Stimulated activated naive CD4-positive, alpha-beta T cell treated with Interleukin-2 at 50 U/mL for 16 hours (primary cell): ENCODE measurements at places on chromosomes 1 and 21.

- DNase-seq, result no peak
Measured at GRCh38 chr21:16992448-16992847, 520.4 kb upstream of the CXADR start.

DNA sequence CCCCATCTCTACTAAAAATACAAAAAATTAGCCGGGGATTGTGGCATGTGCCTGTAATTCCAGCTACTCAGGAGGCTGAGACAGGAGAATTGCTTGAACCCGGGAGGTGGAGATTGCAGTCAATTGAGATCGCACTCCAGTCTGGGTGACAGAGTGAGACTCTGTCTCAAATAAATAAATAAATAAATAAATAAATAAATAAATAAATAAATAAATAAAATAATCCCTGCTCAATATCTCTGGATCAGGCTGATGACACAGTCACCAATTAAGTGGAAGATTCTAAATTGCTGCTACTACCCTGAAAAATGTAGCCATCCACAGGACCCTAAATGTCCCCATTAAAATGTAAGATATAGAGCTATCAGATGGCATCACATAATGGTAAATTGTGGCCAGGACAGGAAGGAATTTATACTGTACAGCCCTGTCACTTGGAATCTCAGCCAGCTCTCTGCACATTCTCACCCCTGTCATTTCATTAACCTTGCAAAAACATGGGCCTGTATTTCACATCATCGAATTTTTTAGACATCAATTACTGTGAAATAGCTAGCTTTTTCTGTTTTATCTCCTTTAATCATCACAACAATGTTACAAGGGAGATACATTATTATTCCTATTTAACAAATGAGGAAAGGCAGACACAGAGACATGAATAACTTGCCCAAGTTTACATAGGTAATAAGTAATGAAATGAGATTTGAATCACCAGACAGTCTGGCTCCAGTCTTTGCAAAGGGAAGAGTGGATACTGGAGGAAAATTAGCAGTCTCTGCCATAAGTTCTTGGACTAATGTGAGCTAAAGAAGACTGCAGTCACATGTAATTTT, 56.7 kb upstream of the NTPCR start:
- no peak for DNase-seq

DNA sequence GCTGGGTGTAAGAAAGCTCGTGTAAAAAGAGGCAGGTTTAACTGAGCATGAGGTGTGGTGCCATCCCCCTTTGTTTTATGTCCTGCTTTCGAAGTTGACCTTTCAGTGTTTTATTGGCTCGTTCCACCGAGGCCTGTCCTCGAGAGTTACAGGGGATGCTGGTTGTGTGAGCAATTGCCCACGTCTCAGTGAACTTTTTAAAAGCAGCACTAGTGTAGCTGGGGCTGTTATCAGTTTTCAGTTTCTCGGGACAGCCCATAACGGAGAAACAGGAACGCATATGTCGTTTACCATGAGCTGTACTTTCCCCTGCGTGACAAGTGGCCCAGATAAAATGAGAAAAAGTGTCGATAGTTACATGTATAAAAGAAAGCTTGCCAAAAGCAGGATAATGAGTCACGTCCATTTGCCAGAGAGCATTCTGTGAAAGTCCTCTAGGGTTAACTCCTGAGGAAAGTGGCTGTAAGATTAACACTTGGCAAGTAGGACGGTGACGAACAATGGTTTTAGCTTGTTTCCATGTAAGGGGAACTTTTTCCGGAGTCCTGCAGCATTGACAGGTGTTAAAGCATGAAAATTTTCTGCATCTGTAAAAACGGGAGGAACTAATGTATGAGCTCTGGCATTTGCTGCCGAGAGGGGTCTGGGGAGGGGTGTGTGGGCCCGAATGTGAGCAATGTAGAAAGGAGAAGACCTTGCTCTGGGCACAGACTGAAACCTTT, 7.8 kb upstream of the LRRC47 start:
- DNase-seq, result no peak

DNA sequence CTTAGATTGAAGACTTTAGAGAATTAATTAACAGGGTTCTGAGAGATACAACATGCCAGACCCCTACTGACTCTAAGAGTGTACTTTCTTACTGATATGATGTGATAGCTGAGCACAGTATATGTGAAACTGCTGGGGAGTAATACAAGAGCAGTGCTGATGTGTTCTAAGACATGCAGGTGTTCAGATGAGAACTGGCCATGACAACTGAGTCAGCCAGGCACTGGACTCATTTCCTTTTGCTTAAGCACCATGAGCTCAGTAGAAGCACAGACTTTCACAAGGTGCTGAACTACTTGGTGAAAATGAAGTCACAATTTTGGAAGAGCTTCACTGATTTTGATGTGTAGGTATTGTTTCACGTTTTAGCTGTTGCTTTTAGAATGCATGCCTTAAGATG, 15.9 kb upstream of the POGZ start:
- no peak for DNase-seq

GRCh38 chr21:26892151-26892550, 46.9 kb upstream of the ADAMTS1 start:
- DNase-seq, result no peak

GRCh38 chr1:225851805-225852204, 30.4 kb downstream of the TMEM63A start:
- no peak for DNase-seq

- no peak for DNase-seq
Measured at GRCh38 chr1:167987174-167987573, 50.3 kb upstream of the MPC2 start.

DNA sequence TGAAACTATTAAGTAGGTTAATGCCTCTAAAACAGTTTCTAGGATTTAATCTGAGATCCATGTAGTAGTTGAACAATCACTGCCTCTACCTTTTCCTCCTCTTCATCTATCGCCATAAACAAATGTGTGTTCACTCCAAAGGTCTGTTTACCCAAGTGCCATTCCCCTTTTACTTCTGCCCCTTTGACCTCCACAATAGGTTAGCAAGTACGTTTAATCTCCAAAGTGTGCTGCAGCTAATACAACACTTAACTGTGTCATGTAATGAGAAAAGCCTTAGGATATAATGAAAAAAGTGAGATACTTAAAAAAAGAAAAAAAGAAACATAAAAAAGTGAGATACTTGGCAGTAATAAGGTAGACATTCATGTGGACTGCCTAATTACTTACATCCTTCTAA, 28.2 kb downstream of the GPBP1L1 start:
- DNase-seq, result no peak

DNA sequence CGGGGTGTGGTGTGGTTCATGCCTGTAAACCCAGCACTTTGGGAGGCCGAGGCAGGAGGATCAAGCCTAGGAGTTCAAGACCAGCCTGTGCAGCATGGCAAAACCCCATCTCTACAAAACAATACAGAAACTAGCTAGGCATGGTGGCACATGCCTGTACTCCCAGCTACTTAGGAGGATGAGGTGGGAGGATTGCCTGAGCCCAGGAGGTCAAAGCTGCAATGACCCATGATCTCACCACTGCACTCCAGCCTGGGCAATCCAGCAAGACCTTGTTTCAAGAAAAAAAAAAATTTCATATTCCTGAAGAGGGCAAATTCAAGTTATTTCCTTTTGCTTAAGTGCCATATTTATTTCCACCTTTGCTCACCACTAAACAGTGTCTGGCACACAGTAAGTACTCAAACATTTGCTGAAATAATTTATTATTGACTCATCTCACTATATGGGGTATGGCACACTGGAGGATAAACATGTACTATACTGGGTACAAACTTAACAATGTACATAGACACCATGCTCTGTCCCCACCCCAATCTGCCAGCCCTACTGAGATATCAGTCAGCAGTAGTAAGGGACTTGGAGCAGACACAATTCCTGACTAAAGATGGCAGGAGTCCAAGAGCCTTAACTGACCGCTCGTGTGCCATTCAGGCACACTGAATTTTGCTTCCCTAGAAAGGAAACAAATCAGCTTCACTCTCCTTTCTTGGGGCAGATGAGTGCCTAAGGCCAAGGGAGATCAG, 15.5 kb downstream of the MEAF6 start:
- DNase-seq, result no peak

DNA sequence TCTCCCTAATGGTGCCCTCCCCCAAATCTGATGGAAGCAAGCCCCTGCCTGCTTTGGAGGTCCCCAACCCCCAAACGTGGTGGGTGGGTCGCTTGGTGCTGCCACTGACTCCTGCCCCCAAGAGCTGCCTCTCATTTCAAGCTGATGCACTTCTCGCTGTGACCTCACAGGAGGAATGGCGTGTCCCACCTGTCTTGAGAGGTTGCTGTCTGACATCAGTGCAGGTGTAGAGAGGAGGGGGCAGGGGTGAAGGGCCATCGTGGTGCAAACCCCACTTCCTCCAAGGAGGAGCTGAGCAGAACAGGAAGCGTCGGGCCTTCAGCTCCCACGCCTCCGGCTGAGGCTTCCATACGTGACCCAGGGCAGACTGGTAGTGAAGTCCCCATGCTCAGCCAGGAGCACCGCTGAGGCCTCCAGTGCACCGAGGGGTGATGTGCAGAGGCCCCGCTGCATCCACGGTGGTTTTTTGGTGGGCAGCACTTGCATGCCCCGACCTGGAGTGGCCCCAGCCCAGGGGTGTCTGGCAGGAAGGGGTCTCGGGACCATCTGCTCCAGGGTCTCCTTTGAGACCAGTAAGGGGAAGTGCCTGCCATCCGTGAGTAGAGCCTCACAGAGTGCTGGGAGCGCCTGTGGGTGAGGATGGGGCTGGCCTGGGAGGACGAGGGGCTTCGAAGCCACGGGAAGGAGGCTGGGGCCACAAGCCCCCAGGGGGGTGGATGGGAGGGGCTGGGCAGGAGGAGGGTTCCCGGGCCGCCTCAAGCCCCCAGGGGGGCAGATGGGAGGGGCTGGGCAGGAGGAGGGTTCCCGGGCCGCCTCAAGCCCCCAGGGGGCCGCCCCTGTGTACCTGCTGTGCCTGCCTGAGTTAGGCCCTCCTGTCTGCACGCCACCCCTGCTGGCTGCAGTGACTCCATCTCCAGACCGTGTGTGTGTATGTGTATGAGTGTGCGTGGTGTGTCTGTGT, 39.8 kb downstream of the WDR4 start:
- no peak for DNase-seq

DNA sequence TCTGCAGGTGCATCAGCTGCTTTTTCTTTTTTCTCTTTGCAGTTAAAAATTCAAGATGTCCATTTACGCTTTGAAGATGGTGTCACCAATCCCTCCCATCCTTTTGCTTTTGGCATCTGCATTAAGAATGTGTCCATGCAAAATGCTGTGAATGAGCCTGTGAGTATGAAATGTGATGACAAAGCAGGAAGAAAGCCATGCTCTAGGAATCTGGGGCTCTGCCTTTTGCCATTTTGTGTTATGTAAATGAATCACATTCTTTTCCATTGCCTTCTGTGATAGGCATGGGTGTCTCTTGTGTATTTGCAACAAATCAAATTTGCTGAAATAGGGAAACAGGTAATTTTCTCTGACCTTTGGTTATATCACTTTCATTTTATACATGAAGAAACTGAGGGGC, 19.4 kb downstream of the VPS13D start:
- DNase-seq, result no peak

DNA sequence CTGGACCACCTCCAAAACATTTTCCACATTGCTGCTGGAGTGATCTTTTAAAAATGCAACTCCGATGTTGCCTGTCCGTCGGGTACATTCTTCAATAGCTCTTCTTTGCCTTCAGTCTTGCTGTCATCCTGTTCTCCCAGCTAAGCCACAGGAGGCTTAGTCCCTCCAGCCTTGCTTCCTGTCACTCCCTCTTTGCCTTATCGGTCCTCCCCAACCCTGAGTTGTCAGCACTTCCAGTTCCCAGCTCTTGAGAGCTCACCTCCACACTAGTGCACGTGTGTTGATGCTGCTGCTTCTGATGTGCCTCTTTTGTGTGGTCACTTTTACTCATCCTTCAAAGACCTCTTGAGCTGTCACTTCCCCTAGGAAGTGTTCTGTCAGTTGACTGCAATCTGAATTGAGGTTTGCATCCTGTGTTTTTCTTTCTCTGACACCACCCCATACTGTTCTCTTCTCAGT, 15.3 kb downstream of the UCK2 start:
- DNase-seq, result no peak

DNA sequence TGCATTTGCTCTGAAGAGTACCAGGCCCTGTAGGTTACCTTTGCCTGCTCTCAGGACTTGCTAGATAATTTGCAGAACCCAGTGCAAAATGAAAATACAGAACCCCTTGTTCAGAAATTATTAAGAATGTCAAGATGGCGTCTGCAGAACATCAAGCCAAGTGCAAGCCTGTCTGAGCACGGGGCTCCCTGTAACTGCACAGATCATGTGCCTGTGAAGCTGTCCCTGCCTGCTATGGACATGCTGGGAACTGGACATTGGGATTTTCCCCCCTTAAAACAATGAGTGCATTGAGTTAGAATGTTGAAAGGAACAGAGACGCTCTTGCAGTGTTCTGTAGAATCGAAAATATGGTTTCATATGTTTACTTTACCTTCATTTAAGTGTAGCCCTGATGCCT, 2.9 kb downstream of the CLDN14 start:
- no peak for DNase-seq

- DNase-seq, result no peak
Measured at GRCh38 chr1:94535095-94535494, 6.5 kb downstream of the F3 start.

DNA sequence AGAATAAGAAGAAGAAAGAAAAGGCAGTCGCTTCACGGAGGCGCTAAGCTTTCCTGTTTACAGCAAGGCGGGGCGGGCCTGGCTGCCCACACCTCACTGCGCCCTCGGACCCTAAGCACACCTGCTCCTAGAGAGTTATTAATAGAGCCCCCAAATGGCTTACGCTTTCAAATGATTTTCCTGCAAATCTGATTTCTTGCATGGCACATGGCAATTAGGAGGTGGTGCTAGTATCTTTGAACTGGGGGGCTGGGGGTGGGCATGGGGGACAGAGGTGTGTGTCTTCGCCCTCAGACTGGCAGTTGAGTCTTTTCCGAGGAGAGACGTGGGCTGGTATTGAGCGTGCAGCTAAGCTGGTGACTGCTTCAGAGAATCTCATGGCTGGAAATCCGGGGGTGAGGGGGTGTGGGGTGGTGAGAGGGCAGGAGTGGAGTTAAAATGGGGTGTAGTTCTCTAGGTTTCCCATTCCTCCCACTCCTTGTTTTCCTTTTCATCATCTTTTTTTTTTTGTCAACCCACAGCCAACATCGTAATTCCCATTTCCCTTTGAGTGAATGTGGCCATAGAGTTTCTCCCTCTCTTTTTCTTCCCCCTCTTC, 1.3 kb downstream of the S1PR1 start:
- peak; percentile 78 for DNase-seq
